ENCODE measurements at places on chromosomes 1 and 21.
A peak's percentile ranks its signal among the peaks of the same experiment; 100 is the strongest.

DNA sequence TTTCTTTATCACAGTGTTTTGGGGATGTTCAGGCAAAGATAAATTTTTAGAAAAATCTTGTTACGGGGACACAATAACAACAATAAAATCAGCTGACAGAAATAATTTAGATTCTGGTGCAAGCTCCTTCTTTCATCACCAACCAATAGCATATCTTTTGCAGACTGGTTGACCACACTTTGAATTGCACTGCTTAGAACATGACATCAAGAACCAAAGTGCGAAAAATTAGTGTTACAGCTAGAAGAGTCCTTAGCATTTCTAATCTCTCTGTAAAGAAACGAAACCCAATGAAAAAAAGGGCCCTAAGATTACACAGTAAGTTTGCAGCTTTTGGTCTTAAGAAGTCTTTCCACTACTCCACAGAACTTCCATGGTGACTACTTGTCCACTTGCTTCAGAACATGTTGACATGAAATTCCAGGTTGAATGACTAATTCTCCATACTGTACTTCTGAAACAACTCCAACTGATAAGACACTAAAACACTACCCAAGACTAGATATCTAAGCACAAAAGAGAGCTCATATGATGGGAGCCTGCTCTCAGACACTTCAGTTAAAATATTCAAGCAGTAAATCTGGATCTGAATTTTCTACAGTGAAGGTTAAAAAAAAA lies 31.3 kb downstream of the XKR8 start:
- DNase-seq: no peak

DNA sequence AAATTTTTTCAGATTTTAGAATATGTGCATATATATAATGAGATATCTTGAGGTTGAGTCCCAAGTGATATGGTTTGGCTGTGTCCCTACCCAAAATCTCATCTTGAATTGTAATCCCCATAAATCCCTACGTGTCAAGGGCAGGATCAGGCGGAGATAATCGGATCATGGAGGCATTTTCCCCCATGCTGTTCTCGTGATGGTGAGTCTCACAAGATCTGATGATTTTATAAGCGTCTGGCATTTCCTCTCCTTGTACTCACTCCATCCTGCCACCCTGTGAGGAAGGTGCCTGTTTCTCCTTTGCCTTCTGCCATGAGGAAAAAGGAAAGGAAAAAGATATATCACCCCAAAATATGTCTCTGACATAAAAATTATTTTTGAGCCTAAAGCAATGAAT lies 64.6 kb downstream of the TOR3A start:
- DNase-seq: no peak

DNA sequence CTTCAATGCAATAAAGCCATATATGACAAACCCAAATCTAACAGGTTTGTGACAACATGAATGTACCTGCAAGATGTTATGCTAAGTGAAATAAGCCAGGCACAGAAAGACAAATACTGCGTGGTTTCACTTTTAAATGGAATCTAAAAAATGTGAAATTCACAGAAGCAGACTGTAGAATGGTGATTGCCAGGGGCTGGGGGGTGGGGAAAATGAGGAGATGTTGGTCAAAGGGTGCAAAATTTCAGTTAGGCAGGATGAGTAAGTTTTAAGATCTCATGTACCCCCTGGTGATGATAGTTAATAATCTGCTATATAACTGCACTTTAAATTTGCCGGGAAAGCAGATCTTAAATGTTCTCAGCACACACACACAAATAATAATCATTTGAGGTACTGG lies 160.5 kb downstream of the PTBP2 start:
- DNase-seq: no peak

GRCh38 chr1:150321826-150322166 lies 463 bp downstream of the PRPF3 start:
- DNase-seq: peak; percentile 7

- no peak for DNase-seq
These were observed 596.1 kb downstream of the PTPRU start for GRCh38 chr1:29832471-29832870.

Data from central memory CD4-positive, alpha-beta T cell (primary cell).